Lower leg skin (tissue), 4 donors: ENCODE measurements at places on chromosomes 5 and 9. TPM values are rescaled to one million over a fixed set of nuclear protein-coding genes. Genes with fewer than 3 reads are reported as not detected.

GRCh38 chr5:80215523-80215922, 40.3 kb downstream of the SERINC5 start:
- DNase-seq: no peak

DNA sequence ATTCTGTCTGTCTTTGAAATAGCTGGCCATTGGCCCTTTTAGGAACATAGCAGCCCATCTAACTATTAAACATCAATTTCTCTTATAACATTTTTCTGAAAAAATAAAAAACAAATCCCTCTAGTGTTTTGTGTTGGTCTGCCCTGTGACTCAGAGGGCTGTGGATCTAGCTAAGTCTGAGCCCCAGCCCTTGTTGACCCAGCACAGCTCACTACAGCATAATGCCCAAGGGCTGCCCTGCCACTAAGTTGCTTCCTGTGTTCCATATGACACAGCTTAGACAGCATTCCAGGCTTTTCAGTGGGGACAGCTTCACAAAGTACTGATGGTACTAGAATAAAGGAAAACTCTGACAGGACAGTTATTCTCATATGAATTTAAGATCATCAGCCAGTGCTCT, 136.0 kb downstream of the SCAMP1 start:
- DNase-seq: no peak

GRCh38 chr5:125375143-125375542, 628.7 kb upstream of the ZNF608 start:
- no peak for DNase-seq

The MTAP gene
- total RNA-seq: 13.2 TPM

The KCNIP1 gene
- not detected for total RNA-seq

- no peak for DNase-seq
Measured at GRCh38 chr5:72681781-72682180, 134.7 kb upstream of the TNPO1 start.
